H9 (cell line): ENCODE measurements at places on chromosomes 1 and 21. TPM values are rescaled to one million over a fixed set of nuclear protein-coding genes. Genes with fewer than 3 reads are reported as not detected.
A peak's percentile ranks its signal among the peaks of the same experiment; 100 is the strongest.

GRCh38 chr1:16209847-16210407 lies 2.5 kb downstream of the ARHGEF19 start:
- no peak for DNase-seq

Gene EPHA8
- 3.4 and 3.6 TPM in 2 replicates for total RNA-seq

DNA sequence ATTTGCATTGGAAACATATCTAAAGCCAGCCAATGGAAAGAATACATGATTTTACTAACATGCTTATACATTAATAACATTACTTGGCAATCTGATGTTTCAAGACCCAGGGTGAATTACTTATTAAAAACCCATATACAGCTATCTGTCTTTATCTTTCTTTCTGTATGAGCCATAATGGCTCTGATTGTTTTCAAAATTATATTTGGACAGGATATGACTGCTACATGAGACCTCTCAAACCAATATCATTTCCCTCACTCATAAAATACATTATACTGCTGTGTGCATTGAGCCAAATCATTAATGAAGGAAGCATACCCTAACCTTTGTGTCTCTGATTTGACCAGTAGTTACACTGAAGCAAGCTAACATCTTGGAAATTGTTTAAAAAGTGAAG lies 205.9 kb upstream of the DPYD start:
- no peak for DNase-seq

Gene LAMC2
- total RNA-seq = 6.8 and 7.4 TPM in 2 replicates

- no peak for DNase-seq
Observed at GRCh38 chr1:41153750-41154274, 88.3 kb downstream of the SCMH1 start.

DNA sequence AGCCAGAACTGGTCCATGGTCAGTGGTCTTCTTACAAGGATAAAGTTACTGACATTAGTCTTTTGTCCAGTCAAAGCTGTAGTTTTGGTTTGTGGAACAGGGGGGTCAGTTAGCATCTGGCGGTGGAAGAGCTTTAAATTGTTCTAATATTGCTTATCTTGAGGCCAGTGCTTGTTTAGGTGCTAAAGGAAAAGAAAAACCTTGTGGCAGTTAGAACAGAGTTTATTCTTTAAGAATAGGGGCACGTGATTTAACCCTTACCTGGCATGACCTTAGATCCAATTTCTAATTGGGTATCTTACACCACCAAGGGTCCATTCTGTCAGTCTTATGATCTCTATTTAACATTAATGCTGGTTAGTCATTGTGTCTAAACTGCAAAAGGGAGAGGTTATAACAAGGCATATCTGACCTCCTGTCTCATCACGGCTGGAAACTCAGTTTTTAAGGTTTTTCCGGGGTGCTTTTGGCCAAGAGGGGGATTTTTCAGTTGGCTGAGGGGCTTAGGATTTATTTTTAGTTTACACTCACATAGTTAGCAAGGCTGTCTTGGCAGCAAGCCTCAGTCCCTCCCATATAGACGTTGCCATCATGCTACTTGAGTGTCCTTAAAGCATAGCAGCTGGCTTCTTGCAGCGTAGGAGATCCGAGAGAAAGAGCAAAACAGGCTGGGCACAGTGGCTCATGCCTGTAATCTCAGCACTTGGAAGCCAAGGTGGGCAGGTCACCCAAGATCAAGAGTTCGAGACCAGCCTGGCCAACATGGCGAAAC lies 60.1 kb upstream of the FAM89A start:
- DNase-seq = no peak

Gene NHLH2
- 1.1 and 1.2 TPM in 2 replicates for total RNA-seq

DNA sequence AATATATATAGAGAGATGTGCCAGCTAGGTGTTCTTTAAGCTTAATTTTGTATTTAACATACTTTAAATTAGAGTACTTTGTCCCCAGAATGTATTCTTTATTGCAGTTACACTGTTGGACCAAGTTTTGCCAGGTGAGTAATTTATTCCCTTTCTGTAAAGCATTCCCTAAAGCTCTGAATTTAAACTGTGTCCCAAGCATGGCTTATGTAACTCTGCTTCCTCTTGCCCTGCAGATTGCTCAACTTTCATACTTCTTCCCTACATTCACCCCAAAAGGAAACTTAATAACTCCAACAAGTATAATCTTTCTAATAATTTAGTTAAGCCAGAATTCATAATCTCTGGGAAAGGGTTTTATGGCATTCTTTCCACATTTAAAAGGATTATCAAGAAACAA lies 5.6 kb downstream of the LYPLAL1 start:
- DNase-seq = no peak

GRCh38 chr1:162133566-162133965 lies 64.1 kb downstream of the NOS1AP start:
- no peak for DNase-seq

- DNase-seq = peak; percentile 48
Observed at GRCh38 chr21:15722591-15723324, 7.0 kb upstream of the USP25 start.
